Chondrocyte (in vitro differentiated cells): ENCODE measurements at places on chromosomes 11 and 22. TPM values are rescaled to one million over a fixed set of nuclear protein-coding genes. Genes with fewer than 3 reads are reported as not detected.

- no peak overlapping the region for H3K4me3 ChIP-seq
- no peak for DNase-seq
- no peak overlapping the region for H3K27ac ChIP-seq
Observed at GRCh38 chr11:131658952-131659351, 288.5 kb downstream of the NTM start.

- no peak overlapping the region for H3K27ac ChIP-seq
- H3K4me3 ChIP-seq: no peak overlapping the region
- no peak for DNase-seq
- H3K27me3 ChIP-seq: no peaks in the 10 kb centered on the region
- peaks cover under 1% of the 10 kb centered on the region for H3K36me3 ChIP-seq
Observed at GRCh38 chr11:12715941-12716340, 41.7 kb downstream of the TEAD1 start.

GRCh38 chr11:33651555-33651954, 49.1 kb downstream of the C11orf91 start:
- DNase-seq: no peak
- no peak overlapping the region for H3K27ac ChIP-seq
- peaks cover 11% of the 10 kb centered on the region for H3K4me1 ChIP-seq
- no peaks in the 10 kb centered on the region for H3K27me3 ChIP-seq
- no peak overlapping the region for H3K4me3 ChIP-seq

- no peak for DNase-seq
- peaks cover 4% of the 10 kb centered on the region for H3K27me3 ChIP-seq
- H3K27ac ChIP-seq: peak overlapping the region; percentile 63
Observed at GRCh38 chr11:119365071-119365591, 16.4 kb downstream of the USP2 start.

- H3K4me1 ChIP-seq: peaks cover 60% of the 10 kb centered on the region
- DNase-seq: no peak
- no peaks in the 10 kb centered on the region for H3K27me3 ChIP-seq
Observed at GRCh38 chr11:65559951-65560537, 1.9 kb upstream of the LTBP3 start.

GRCh38 chr22:17098379-17098819, 13.6 kb downstream of the IL17RA start:
- no peak overlapping the region for H3K27ac ChIP-seq
- H3K4me1 ChIP-seq: no peaks in the 10 kb centered on the region
- no peak overlapping the region for H3K4me3 ChIP-seq

DNA sequence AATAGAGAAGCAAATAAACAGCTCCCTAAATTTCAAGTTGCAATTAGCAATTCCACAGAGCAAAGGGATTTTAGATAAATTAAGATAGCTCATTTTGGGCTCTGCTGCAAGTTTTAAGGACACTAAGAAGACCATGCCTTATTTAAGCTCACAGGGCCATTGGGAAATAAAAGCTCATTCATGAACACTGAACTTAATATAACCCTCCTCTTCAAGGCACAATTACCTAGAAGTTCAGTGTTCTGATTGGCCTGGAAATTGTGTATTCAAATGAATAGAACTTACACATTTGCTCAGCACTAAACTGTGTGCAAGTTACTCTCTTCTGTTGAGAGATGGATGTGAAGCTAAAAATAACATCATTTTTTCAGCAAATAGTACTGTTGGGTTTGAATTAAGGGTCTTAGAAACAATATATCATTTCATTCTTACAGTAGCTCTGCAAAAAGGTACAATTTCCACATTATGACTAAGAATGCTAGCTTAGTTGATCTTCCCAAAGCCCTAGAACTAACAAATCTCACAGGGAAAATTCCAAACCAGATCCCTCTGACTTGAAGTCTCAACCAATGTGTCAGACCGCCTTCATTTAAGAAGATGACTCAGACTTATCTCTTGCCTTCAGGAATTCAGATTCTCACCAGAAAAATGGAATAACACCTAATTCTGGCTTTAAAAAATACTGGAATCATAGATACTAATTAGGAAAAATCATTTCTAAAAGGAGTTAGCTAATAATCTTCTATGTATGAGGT, 87.4 kb upstream of the LRRC55 start:
- no peak overlapping the region for H3K4me3 ChIP-seq
- peaks cover 14% of the 10 kb centered on the region for H3K27me3 ChIP-seq
- H3K4me1 ChIP-seq: peaks cover 5% of the 10 kb centered on the region
- H3K36me3 ChIP-seq: no peaks in the 10 kb centered on the region
- DNase-seq: no peak

DNA sequence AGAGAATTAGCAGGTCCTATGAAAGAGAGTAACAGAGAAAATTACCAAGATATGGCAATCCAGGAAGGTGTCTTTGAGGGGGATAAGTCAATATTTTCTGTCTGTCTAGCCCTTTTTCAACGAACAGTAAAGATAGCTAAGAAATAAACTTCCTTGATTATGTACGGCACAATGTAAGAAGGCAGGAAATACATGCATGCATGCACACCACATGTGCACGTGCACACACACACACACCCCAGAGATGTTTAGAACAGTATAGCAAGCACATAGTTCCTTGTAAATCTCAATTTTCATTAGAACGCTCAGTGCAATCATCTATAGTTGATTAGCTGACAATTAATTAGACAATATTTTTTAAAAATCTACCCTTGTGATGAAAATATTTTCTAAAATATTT, 74.7 kb downstream of the MPPED2 start:
- H3K36me3 ChIP-seq: no peaks in the 10 kb centered on the region
- no peak overlapping the region for H3K27ac ChIP-seq
- H3K4me3 ChIP-seq: no peak overlapping the region

- no peaks in the 10 kb centered on the region for H3K4me1 ChIP-seq
- peaks cover 15% of the 10 kb centered on the region for H3K27me3 ChIP-seq
- no peak overlapping the region for H3K4me3 ChIP-seq
- no peak for DNase-seq
Observed at GRCh38 chr11:15212876-15213275, 98.2 kb downstream of the INSC start.

- peaks cover 1% of the 10 kb centered on the region for H3K36me3 ChIP-seq
- no peak overlapping the region for H3K27ac ChIP-seq
- no peaks in the 10 kb centered on the region for H3K27me3 ChIP-seq
- H3K4me3 ChIP-seq: no peak overlapping the region
- no peak for DNase-seq
Observed at GRCh38 chr11:11472106-11472505, 119.1 kb upstream of the CSNK2A3 start.

GRCh38 chr11:125494561-125494960, 1.5 kb downstream of the FEZ1 start:
- peaks cover 12% of the 10 kb centered on the region for H3K4me1 ChIP-seq
- peak overlapping the region; percentile 91 for H3K4me3 ChIP-seq
- DNase-seq: no peak

- H3K4me3 ChIP-seq: no peak overlapping the region
- DNase-seq: no peak
- H3K27me3 ChIP-seq: no peaks in the 10 kb centered on the region
- H3K27ac ChIP-seq: no peak overlapping the region
Observed at GRCh38 chr11:9210224-9210921, 54.8 kb downstream of the DENND5A start.

GRCh38 chr11:3226846-3227567, 5.2 kb downstream of the MRGPRE start:
- H3K4me3 ChIP-seq: no peak overlapping the region
- no peak overlapping the region for H3K27ac ChIP-seq
- no peaks in the 10 kb centered on the region for H3K4me1 ChIP-seq
- peaks cover 25% of the 10 kb centered on the region for H3K27me3 ChIP-seq

DNA sequence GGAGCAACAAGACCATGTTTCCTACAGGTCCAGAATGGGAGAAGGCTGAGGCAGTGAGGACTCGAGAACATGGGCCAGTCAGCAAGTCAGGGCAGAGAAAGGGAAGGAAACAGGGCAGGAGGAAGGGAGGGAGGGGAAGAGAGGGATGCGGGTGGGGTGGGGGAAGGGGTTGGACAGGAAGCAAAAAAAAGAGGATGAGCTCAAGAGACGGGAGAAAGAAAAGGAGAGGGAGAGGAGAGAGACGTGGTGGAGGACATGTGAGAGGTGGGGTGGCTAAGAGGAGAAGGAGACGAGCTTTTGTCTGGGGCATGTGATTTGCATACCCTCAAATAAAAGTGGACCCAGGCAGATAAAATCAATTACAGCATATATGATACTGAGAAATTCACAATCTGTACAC, 389.5 kb upstream of the B3GAT1 start:
- no peak for DNase-seq
- peaks cover 20% of the 10 kb centered on the region for H3K4me1 ChIP-seq
- H3K27me3 ChIP-seq: peaks cover 33% of the 10 kb centered on the region
- H3K4me3 ChIP-seq: no peak overlapping the region
- peak overlapping the region; percentile 33 for H3K27ac ChIP-seq
- no peaks in the 10 kb centered on the region for H3K36me3 ChIP-seq

Gene MMP3
- total RNA-seq: not detected in 3 replicates

Gene PAX6
- not detected in 3 replicates for total RNA-seq

Gene CHRDL2
- total RNA-seq: not detected in 3 replicates

Gene TRPC6
- 0.36 to 0.47 TPM (median 0.46 TPM) in 3 replicates for total RNA-seq
